ENCODE measurements at places on chromosomes 7 and 10.

GRCh38 chr10:96918214-96919002, 86.3 kb downstream of the LCOR start:
- DNase-seq = no peak

- no peak for DNase-seq
These were observed 5.1 kb upstream of the CDHR3 start for GRCh38 chr7:105958012-105958411.

- DNase-seq = no peak
These were observed 76.6 kb downstream of the SLC16A9 start for GRCh38 chr10:59633063-59633462.

DNA sequence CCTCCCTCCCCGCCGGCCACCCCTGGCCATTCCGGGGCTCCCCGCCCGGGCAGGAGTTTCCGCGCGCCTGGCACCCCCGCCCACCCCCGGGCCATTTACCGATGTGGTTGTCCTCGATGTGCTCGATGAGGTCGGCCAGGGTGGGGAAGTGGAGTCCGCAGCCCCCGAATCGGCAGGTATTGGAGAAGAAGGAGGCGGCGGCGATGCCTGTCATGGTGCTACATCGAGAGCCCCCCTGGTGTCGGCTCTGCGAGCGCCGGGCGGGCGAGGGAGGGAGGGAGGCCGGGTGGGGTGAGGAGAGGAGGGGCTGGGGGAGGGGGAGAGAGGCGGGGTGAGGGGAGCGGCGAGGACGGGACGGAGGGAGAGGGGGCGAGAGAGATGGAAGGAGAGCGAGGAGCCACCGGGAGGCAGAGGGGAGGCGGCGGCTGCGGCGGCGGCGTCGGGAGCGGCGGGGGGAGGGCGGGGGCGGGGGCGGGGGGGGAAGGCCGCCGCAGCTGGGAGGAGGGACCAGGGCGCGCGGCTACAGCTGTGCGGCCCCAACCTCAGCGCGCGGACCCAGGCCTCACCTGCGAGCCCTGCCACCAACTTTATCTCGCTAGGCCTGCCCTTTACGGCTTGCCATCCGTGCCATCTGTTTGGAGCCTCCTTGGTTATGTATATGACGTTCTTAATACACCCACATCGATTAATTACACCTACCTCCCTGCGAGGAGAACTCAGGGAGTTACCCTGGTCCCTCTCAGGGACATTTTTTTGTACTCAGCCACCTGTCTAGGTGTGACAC, at the start of gene JAZF1:
Gene JAZF1 (minus strand): TSS at position 432 of the 784 bp plus-strand sequence.
- DNase-seq = peak; percentile 76

GRCh38 chr10:130551676-130552075, 415.5 kb downstream of the GLRX3 start:
- DNase-seq = no peak

DNA sequence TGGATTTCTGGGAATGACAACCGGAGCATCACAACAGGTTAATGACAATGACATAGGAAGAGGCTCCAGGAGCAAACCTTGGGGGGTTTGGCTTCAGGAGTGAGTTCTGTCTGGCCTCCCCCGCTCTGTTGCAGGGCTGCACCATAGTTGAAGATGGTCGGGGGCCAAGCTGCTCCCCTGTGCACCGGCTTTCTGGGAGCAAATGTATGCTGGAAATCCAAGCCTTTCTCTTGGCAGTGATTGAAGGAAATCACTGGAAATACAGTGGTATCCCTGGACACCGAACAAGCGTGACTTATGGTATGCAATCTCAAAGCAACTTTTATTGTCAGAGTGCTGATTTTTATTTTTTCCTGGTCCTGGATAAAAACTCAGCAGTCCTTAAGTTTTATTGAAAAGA, 251.9 kb upstream of the ZNF32 start:
- DNase-seq = no peak

GRCh38 chr7:139931190-139931934, 102.3 kb downstream of the TBXAS1 start:
- no peak for DNase-seq

DNA sequence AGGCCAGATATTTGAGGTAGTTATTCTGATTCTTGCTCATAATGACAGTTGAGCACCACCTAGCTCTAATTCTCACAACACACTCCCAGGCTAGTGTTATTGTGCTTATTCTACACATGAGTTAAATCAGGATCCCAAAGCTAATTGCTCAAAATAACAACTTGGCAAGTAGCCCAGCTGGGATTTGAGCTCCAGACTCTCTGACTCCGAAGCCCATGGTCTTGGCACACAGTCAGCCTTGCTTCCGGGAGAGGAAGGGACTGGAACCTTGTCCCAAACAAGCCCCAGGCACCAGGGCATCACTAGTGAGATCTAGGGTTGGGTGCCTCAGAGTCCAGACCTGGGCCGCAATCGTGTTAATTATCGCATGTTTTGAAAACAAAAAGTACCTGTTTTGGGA, 101.4 kb downstream of the GPAM start:
- peak; percentile 2 for DNase-seq

GRCh38 chr10:4514445-4515108, 311.4 kb upstream of the AKR1E2 start:
- DNase-seq = peak; percentile 40

DNA sequence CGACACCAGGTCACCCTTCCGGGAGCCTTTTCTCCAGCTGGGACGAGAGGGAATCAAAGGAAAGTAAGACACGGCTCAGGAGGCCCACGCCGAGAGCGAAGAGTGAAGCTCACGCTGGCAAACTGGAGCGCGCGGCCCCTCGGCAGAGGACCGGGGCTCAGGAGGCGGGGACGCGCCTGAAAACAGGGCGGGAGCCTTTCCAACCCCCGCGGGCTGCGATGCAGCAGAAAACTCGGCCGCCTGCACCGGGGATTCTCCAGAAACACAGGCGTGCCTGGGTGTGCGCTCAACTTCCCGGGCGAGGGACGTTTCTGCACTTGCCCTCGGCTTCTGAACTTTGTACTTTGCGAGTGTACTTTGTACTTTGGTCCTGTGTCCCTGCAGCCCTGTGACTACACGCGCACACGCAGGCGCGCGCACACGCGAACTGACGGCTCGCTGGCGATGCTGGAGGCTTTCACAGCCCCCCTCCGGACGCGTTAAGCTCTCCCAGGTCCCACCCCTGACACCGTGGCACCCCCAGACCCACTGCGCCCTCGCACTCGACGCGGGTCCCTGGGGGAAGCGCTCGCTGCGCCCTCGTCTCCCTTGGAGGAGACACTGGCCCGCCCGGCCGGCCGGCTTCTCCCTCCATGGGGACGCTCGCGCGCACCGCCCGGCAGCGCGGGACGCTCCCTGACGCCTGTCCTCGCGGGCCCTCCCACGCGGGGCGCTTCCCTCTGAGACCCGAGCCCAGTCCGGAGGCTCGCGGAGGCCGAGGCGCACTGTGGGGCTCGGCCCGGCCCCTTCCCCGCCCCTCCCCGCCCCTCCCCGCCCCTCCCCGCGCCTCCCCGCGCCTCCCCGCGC, 588 bp upstream of the PAOX start:
- peak; percentile 59 for DNase-seq

- DNase-seq = no peak
These were observed 117.3 kb downstream of the THSD7A start for GRCh38 chr7:11714676-11715075.

- DNase-seq = no peak
These were observed 149.1 kb downstream of the EBF3 start for GRCh38 chr10:129814681-129815646.

- DNase-seq = no peak
These were observed 209.3 kb upstream of the KMT2E start for GRCh38 chr7:104804696-104805095.

- DNase-seq = no peak
These were observed 32.1 kb downstream of the ADCYAP1R1 start for GRCh38 chr7:31084226-31084625.

- DNase-seq = no peak
These were observed 83.9 kb downstream of the CHN2 start for GRCh38 chr7:29278337-29279069.

- DNase-seq = no peak
These were observed 20.9 kb upstream of the INMT start for GRCh38 chr7:30730996-30731395.

DNA sequence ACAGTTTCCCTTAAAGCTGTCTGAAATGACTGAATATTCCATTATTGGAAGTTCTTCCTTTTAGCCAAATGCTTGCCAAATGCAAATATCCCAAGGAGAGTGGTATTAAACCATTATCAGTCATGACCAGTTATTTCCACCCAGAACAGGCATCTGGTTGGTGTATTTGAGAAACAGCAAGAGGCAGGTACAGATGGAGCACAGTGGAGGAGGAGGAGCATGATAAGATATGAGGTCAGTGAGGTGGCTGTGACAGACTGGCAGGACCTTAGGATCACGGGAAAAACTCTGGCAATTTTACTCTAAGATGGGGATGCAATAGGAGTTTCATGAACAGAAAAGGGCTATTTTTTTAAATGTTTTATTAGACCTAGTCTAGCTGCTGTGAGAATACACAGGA, 6.4 kb downstream of the HEPACAM2 start:
- no peak for DNase-seq

DNA sequence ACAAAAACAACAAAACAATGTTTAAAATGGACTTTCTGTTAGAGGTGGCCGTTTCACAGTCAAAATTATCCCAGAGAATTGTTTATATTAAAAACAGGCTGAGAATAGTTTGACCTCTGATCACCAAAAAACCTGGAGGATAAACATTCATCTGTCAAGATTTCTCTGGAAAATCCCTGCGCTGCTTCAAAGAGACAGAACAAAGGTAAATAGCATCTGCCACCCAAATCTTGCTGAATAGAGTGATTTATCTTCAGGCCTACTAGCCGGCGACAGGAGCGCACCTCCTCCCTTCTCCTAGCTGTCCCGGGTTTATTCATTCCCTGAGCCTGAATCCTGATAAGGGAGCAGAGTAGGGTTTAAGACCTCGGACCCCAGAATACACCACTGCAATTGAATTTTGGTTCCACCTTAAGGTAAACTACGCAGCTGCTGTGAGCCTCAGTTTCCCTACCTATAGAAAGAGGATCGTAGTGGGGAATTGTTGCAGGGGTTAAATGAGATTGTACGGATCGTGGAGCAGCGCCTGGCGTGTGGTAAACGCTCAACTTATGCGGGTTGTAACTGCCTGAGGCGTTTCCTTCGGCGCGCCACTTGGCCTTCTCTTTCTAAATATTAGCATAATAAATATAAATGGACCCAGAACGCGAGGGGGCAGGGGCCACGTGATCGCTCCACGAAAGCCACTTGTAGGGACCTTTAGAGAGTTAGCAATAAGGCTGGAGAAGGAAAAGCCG, 498 bp upstream of the ST7 start:
- DNase-seq = peak; percentile 62

GRCh38 chr10:101297901-101298486, 56.0 kb upstream of the BTRC start:
- DNase-seq = peak; percentile 57

DNA sequence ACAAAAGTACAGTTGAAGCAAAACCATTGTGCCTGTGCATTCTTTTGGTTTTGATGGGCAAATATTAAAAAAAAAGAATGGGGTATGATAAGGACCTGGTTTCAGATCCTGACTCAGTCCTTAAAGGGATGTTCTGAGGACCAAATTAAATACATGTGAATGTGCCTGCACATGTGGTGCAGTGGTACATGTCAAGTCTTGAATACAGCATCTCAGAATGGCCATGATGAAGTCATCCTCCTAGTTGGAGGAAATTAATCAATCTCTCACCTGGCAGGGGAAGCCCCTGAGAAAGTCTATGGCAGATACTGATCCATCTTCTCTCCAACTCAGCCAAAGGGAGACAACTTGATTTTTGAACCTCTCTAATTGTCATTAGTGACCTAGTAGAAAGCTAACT, 207.0 kb downstream of the SUGCT start:
- no peak for DNase-seq

GRCh38 chr7:90951229-90951628, 313.0 kb upstream of the FZD1 start:
- DNase-seq = no peak

DNA sequence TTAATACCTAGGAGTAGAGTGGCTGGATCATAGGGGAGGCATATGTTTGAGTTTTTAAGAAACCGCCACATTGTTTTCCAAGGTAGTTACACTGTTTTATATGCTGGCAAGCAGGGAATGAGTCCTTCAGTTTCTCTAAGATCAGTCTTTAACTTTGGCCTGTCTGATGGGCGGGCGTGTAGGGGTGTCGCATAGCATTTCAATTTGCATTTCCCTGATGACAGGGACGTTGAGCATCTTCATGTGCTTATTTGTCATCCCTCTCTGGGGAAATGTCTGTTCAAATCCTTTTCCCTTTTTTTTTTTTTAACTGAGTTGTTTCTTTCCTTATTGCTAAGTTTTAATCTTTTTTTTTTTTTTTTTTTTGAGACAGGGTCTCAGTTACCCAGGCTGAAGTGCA, 9.8 kb downstream of the MTG1 start:
- DNase-seq = no peak

DNA sequence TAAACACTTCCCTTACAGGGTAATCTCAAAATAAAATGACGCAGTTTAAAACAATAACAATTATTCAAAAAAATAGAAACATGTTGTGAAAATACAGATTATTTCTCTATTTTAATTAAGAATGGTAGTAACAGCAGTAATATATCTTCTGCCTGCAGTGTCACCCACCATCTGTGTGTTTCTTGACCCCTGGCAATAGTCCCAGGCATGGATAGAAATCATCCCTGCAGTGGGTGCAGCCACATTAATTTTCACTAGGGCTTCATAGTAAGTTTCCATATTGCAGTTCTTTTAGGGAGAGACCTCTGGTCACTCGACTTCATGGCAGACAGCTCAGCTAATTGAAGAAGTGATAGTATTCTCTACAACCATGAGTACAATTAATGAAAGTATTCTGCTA, 470.1 kb upstream of the TEX47 start:
- no peak for DNase-seq

- no peak for DNase-seq
These were observed 260.8 kb upstream of the COBL start for GRCh38 chr7:51577390-51577789.

DNA sequence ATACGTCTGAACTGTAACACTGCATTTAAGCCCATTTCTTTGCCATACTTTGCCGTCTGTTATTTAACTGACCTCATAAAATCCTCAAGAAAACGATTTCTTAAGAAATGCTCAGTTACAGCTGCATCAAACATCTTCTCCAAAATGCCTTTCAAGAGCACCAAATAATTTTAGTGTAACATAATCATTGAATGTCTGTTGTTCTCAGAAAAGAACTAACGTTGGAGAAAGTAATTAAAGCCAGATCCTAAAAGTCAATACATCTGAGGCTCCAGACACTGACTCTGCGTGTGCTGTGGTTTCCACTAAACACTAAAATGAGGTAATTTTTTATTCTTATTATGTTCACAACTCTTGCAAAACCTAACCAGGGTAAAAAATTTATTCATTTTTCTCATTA, 63.7 kb upstream of the LRRC17 start:
- DNase-seq = no peak

- no peak for DNase-seq
These were observed 47.7 kb downstream of the FBXW4 start for GRCh38 chr10:101647255-101647654.

- no peak for DNase-seq
These were observed 72.7 kb downstream of the PTPRZ1 start for GRCh38 chr7:121945480-121946236.

- peak; percentile 12 for DNase-seq
These were observed 448.1 kb upstream of the PODXL start for GRCh38 chr7:132004529-132004928.

- DNase-seq = no peak
These were observed 46.5 kb downstream of the INPP5F start for GRCh38 chr10:119772334-119772733.

- no peak for DNase-seq
These were observed 202.1 kb downstream of the USP6NL start for GRCh38 chr10:11409357-11409756.
